Effector memory CD8-positive, alpha-beta T cell (primary cell): ENCODE measurements at places on chromosomes 2 and 18.

DNA sequence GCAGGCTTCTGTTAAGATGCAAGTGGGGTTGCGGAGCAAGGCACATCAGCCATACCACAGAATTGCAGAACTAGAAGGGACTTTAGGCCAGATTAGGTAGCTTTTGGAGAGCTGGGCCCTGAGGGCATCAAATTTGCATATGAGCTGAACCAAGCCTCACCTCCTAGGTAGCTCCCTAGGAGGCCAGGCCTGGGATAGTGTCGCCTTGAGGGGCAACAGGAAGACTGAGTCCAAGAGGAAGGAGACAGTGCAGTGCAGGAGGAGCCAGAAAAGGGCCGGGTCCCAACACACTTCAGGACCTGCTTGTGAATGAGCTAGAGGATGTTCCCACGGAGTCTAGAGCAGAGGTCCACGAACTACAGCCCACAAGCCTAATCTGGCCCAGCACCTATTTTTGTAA, 98.7 kb downstream of the MAPK4 start:
- no peak for DNase-seq

- no peak for DNase-seq
Observed at GRCh38 chr2:211673133-211673905, 865.3 kb downstream of the ERBB4 start.

GRCh38 chr2:45617496-45617895, 6.4 kb upstream of the SRBD1 start:
- no peak for DNase-seq

DNA sequence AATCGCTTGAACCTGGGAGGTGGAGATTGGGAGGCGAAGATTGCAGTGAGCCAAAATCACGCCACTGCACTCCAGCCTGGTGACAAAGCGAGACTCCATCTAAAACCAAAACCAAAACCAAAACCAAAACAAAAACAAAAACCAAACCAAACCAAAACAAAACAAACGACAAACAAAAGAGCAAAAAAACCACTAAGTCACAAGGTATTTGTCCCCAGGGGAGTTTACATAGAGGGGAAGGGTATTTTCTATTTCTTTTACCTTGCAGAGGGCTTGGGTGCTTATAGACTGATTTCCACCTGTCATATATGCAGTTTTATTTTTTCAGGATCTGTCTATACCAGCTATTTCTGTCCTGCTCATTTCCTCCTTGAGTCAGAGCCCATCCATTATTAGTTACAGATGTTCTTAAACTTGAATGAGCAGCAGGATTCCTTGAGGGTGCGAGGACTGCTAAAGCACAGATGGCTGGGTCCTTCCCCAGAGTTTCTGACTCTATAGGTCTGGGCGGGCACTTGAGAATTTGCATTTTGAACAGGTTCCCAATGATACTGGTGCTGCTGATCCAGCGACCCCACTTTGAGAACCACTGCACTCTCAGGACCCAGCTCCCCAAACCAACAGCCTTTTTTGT, 102.2 kb upstream of the UXS1 start:
- DNase-seq = no peak

DNA sequence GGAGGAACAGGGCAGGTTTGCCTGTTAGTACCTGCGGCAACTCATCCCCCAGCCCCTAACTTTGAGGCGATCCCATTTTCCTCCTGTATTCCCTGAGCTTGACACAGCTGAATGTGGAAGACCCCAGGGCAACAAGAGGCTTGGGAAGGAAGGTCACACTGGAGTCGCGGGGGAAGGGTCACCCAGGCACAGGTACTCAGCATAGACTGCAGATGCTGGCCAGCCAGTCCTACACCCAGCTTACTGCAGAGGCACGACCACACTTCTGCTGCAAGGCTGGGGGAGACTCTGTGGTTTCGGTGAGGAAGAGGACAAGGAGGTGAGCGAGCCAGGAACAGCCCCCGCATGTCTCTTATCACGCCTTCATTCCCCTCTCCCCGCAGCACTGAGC, 91.5 kb downstream of the MALT1 start:
- DNase-seq = no peak

GRCh38 chr2:208265371-208265800, 669 bp upstream of the PIKFYVE start:
- DNase-seq = peak; percentile 43

DNA sequence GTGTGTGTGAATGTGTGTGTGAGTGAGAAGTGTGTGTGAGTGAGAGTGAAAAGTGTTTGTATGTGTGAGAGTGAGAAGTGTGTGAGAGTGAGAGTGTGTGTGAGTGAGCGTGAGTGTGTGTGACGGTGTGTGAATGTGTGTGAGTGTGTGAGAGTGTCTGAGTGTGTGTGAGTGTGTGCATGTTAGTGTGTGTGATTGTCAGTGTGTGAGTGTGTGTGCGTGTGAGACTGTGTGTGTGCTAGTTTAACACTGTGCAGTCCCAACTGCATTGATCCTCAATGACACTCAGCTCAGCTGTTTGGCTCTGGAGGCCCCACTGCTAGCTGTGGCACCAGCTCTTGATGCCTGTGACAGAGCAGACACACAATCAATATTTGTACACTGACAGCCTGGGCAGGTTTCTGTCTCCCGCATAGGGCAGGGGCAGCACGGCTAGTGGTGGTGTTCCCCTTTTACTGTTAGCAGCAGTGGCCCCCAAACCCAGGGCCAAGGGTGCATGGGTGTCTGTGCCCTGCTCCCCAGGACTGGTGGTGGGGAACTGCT, 135.0 kb downstream of the INHBB start:
- no peak for DNase-seq

DNA sequence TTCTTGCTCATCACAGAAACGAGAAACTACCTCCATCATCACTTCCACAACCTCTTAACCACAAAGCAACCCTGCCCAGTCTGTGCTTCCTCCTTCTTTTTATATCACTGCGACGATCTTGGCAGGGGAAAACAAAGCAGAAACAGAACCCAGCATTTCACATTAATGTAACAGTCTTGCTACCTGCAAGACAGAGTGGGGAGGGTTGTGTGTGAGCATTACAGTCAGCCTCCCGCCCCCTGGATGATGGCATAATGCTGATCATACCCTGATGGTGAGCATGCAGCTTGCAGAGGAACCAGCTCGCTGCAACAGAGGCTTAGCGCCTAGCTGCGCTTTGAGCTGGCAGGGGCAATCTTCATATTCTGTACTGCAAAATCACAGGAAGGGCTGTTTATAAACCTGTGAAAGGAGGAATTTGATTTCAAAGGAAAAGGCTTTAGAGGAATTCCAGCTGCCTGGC, 376.1 kb downstream of the IRS1 start:
- DNase-seq = peak; percentile 8

- DNase-seq = no peak
Observed at GRCh38 chr18:46915800-46916550, 1.3 kb downstream of the PIAS2 start.

GRCh38 chr2:34985474-34985873, 1370.1 kb upstream of the CRIM1 start:
- DNase-seq = no peak
